Right ventricle myocardium inferior (tissue), 1 donor: ENCODE measurements at places on chromosomes 11 and 22.

DNA sequence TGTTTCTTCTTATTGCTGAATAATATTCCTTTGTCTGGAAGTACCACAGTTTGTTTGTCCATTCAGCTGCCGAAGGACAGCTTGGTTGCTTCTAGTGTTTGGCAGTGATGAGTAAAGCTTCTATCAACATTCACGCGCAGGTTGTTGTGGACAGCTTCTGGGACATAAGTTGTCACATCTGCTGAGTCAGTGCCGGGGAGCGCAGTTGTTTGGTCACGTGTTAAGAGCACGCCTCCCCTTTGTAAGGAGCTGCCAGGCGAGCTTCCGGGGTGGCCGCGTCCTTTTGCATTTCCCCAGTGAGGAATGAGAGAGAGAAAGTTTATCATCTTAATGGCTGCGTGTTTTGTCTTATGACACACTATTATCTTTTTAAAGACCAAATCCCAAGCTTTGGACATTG, 30.3 kb downstream of the SAMM50 start:
- DNase-seq = no peak

GRCh38 chr22:19730655-19731360, 7.5 kb downstream of the GP1BB start:
- peak; percentile 91 for DNase-seq

DNA sequence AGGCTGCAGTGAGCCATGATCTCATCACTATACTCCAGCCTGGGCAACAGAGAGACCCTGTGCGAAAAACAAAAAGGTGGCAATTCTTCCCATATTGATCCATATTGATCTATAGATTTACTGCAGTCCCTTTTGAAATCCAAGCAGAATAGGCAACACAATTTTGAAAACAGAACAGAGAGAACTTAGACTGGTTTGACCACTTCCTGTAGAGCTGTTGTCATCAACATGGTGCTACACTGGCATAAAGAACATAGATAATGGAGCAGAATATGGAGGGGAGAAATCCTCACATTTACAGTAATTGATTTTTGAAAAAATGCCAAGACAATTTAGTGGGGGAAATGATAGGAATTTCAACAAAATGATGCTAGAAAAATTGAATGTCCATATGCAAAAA, 34.1 kb downstream of the GRK3 start:
- no peak for DNase-seq

- DNase-seq = no peak
These were observed 119.3 kb upstream of the OR9Q1 start for GRCh38 chr11:57904376-57904775.

GRCh38 chr22:33917744-33918406, 2.4 kb downstream of the LARGE1 start:
- DNase-seq = no peak

DNA sequence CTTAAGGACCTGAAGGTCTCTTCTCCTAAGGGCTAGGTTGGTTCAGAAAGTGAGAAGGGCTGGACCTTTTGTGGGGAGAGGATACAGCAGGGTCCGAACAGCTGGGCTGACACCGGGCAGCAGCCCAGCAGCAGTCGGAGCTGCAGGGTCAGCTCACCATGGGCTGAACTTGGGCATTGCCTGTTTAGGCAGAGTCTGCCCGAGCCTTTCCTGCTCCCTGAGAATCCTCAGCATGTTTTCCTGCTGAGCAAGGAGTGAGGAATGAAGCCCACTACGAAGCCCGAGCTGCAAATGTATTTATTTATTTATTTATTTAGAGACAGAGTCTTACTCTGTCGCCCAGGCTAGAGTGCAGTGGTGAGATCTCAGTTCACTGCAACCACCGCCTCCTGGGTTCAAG, 83.9 kb downstream of the PTPRJ start:
- no peak for DNase-seq

DNA sequence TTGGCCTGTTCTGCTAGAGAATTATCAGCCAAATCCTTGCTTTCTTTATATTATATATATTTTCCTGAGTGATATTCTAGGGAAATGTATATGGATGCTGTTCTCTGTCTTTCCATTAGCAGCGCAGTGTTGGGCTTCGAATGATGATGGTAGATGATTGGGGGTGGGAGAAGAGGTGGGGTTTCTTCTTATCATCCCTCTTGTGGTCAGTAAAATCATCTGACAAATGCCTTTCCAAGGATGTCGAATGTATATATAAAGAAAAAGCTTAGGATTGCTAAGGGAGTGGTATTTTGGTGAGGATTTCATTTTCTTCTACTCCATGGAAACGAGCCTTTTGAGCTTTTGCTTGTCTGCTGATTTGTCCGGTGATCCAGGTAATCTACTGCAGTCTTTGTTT, 48.9 kb downstream of the ARHGEF12 start:
- DNase-seq = no peak

GRCh38 chr11:73287400-73288101, 15.4 kb downstream of the P2RY6 start:
- DNase-seq = no peak

- no peak for DNase-seq
These were observed 6.6 kb upstream of the MRGPRG start for GRCh38 chr11:3225159-3225758.

- peak; percentile 84 for DNase-seq
These were observed 33.3 kb downstream of the MARK2 start for GRCh38 chr11:63871962-63872799.

DNA sequence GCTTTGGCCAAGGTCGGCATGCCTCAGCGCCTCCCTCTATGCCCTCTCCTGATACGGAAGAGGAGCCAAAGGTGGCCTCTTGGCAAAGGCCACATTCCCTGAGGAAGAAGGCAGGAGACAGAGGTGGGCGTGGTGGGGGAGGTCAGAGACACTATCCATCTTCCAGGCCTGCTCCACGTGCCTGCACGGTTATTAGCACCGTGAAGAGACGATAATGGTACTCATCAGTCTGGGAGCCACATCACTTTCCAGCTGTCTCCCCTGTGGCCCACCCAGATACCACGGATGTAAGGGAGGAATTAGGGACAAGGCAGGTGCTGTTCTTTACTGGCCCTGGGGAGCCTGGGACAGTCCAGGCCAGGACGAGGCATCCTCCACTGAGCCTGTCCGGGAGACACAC, 354.3 kb downstream of the MN1 start:
- DNase-seq = no peak

DNA sequence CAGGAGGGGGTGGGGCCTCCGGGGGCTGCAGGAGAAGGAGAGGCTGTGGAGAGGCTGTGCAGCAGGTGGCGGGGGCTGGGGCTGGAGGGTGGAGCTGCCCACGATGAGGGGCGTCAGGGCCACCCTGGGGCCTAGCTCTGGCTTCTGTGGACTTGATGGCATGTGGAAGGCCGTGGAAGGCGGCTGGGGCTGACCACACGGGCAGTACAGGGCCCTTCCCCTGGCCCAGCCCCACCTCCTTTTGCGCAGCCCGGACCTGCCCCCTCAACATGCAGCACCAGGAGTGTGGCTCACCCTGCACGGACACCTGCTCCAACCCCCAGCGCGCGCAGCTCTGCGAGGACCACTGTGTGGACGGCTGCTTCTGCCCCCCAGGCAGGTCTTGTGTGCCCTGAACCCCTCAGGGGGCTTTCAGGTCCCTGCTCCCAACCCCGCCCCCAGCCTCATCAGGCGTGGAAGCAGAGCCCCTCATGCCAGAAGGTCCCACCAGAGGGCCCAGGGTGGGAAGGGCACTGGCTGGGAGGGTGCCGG, 6.1 kb downstream of the MUC5B start:
- DNase-seq = peak; percentile 48

- no peak for DNase-seq
These were observed 819.8 kb downstream of the OPCML start for GRCh38 chr11:132712466-132712865.

DNA sequence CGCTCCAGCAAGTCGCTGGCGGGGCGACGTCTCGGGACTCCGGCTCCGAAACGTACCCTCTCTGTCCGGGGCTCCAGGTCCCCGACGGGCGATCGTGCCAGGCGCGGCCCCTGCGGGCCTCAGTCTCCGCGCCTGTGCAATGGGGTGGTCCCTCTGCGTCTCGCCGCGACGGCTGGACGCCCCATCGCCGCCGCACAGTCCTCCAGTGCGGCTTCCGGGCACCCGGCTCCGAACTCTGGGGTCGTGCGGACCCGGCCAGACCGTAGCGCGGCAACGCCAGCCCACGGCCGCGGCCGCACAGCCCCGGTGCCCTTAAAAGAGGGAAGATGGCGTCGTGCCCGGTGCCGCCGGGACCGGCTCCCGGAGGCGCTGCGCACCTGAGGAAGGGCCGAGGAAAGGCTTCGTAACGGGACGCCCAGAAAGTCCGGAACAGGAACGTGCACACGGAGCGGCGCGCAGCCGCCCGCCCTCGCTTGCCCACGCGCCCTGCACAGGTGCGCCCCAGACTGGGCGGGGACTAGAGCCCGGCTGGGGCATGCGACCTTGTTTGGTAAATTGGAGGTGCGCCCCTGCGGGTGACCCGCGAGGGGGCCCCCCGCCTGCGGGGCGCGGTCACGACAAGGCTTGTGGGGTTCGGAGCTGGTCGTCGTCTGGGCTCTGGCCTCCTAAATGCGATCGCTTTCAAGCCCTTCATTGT, 525 bp downstream of the BIK start:
- no peak for DNase-seq

- DNase-seq = no peak
These were observed 6.1 kb downstream of the CARNS1 start for GRCh38 chr11:67421430-67422031.

GRCh38 chr22:19962246-19962908, 20.8 kb upstream of the TXNRD2 start:
- DNase-seq = peak; percentile 77

DNA sequence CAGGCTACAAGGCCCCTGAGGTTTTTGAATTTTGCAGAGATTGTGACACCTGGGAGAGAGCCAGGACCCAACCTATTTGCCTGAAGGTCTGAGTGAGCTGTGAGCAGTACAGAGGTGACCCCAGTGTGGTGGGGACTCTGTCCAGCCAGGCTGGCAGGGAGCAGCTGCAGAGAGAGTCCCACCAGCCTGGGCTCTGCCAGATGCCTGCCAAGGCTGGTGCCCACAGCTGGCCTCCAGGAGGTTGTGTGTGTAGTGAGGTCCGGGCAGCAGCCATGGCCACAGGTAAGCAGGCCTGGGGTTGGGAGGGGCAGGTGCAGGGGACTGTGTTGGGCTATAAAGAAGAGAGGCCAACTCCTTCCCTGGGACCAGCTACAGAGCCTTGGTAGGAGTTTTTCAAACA, 144.8 kb downstream of the CRYBB2 start:
- peak; percentile 62 for DNase-seq

GRCh38 chr11:119599864-119600541, 129.0 kb downstream of the NECTIN1 start:
- no peak for DNase-seq

- DNase-seq = no peak
These were observed 243.7 kb upstream of the TBCEL start for GRCh38 chr11:120780239-120780638.

- no peak for DNase-seq
These were observed 26.7 kb downstream of the ALG8 start for GRCh38 chr11:78112582-78113275.

GRCh38 chr22:25030636-25031035, 78.1 kb downstream of the KIAA1671 start:
- DNase-seq = no peak

DNA sequence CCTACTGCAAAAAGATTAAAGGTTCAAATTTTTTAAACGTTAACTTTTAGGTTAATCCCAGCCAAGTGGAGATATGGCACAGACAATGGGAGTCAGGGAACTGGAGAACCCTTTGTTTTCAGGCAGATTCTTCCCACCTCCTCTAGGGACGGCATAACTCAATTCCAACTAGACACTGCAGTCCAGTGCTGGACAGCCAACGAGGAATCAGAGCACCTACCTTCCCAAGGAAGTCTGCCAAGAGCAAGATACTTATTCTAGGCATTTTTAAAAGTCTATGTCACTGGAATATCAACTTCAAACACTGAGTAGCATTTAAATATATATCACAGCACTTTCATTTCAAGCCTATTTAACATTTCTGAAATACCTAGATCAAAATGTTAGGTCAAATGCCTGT, 7.3 kb downstream of the CADM1 start:
- no peak for DNase-seq

GRCh38 chr22:44760476-44760875, 8.1 kb downstream of the ARHGAP8 start:
- no peak for DNase-seq

DNA sequence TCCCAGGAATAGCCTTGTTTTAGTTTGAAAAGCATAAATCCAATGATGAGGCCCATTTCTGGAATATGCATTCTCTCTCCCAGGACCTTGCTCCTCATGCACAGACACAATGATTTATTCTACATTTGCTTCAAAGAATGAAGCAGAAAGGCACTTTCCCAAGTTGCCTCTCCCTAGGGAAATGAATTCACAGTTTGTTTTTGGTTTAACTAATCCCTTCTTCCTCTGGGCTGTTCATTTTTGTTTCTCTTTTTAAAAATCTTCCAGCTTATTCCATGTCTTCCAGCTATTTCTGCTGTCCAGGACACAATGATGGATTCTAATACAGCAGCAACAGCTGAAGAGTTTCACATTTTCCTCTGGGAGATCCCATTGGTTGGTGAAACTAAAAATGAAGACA, 1529.2 kb upstream of the TENM4 start:
- DNase-seq = no peak

GRCh38 chr22:49023879-49024774, 803.5 kb downstream of the BRD1 start:
- peak; percentile 59 for DNase-seq
